ENCODE measurements at places on chromosomes 5 and 9.

DNA sequence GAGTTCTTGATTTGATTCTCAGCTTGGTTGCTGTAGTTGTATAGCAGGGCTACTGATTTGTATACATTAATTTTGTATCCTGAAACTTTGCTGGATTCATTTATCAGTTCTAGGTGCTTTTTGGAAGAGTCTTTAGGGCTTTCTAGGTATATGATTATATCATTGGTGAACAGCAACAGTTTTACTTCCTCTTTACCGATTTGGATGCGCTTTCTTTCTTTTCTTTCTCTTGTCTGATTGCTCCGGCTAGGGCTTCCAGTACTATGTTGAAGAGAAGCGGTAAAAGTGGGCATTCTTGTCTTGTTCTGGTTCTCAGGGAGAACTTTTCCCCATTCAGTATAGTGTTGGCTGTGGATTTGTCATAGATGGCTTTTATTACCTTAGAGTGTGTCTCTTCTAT is 158.9 kb downstream of the SAXO1 start:
- H3K27ac ChIP-seq = no peak overlapping the region
- DNase-seq = no peak
- no peaks in the 10 kb centered on the region for H3K27me3 ChIP-seq

DNA sequence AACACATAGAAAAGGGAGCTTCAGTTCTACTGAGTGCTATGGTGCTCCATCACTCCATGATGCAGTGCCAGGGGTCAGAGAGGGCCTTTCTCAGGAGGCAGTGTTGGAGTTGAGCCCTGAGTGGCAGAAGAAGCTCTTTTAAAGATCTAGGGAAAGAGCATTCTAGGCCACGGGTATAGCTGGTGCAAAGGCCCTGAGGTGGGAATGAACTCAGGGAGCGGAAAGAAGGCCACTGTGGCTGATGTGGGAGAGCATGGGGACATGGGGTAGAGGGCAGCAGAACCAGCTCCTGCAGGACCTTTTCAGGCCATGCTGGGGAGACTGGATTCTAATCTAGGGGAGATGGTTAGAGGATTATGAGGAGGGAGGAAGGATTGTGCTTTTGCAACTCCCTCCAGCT is 9.9 kb downstream of the PSD2 start:
- H3K4me1 ChIP-seq = no peaks in the 10 kb centered on the region
- no peaks in the 10 kb centered on the region for H3K36me3 ChIP-seq
- no peaks in the 10 kb centered on the region for H3K27me3 ChIP-seq
- H3K4me3 ChIP-seq = no peak overlapping the region
- no peak overlapping the region for H3K27ac ChIP-seq
- no peak for DNase-seq

DNA sequence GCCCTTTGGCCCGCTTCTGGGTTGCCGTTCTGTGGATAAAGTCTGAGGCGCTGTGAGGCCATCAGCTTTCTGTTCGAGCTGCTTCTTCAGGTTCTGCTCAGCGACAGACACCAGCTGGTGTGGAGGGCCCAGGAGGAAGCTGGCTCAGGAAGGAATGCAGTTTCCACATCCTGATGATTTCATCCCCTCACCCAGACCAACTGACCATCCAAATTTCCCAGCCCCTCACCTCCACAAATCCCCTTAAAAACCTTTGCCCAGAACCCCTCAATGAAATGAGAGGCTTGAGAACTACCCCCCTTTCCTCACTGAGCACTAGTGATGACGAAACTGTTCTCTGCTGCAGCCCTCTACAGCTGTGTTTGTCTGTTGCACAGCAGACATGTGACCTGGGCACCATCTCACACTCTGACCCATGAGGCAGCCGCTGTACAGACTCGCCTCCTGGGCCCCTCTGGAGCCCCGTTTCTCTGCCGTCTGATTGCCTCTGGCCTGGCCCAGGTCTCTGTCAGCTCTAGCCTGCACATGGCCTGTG is 45.4 kb downstream of the SPATA31C2 start:
- no peak for DNase-seq
- H3K4me3 ChIP-seq = no peak overlapping the region
- peak overlapping the region; percentile 31 for H3K27ac ChIP-seq
- no peaks in the 10 kb centered on the region for H3K27me3 ChIP-seq
- no peaks in the 10 kb centered on the region for H3K36me3 ChIP-seq
- no peaks in the 10 kb centered on the region for H3K4me1 ChIP-seq

- H3K27me3 ChIP-seq = no peaks in the 10 kb centered on the region
- no peak for DNase-seq
- H3K36me3 ChIP-seq = no peaks in the 10 kb centered on the region
- no peak overlapping the region for H3K4me3 ChIP-seq
- H3K4me1 ChIP-seq = peaks cover 24% of the 10 kb centered on the region
Measured at GRCh38 chr9:2264081-2264480, 248.9 kb downstream of the SMARCA2 start.

GRCh38 chr9:83219924-83220438 is 157.0 kb upstream of the RASEF start:
- H3K27me3 ChIP-seq = no peaks in the 10 kb centered on the region
- H3K4me1 ChIP-seq = no peaks in the 10 kb centered on the region
- no peak for DNase-seq
- H3K4me3 ChIP-seq = peak overlapping the region; percentile 36
- H3K36me3 ChIP-seq = no peaks in the 10 kb centered on the region
- peak overlapping the region; percentile 54 for H3K27ac ChIP-seq

DNA sequence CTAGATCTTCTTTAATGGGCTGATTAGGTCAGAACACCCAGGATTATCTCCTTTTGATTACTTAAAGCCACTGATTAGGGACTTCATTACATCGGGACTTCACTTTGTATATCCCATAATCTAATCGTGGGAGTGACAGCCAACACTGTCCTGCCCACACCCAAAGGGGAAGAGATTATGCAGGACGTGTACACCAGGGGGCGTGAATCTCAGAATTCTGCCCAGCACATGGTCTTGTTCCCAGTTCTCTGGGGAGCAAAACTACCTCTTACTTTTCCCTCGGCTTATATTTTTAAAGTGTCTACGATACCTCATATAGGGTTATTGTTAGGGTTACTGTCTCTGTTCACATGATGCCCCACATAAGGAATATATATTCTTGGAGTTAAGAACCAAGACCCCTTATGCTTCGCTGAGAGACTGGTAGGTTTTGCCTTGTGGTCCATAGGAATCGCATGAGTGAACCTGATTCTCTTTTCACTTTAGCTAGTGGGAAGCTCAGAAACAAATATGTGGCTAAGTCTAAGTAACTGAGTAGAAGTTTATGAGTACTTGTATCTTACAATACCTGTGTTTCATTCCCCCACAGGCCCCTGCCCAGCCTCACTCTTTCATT is 192.7 kb downstream of the GNA14 start:
- H3K27ac ChIP-seq = no peak overlapping the region
- DNase-seq = peak; percentile 18
- H3K36me3 ChIP-seq = no peaks in the 10 kb centered on the region
- no peaks in the 10 kb centered on the region for H3K27me3 ChIP-seq

DNA sequence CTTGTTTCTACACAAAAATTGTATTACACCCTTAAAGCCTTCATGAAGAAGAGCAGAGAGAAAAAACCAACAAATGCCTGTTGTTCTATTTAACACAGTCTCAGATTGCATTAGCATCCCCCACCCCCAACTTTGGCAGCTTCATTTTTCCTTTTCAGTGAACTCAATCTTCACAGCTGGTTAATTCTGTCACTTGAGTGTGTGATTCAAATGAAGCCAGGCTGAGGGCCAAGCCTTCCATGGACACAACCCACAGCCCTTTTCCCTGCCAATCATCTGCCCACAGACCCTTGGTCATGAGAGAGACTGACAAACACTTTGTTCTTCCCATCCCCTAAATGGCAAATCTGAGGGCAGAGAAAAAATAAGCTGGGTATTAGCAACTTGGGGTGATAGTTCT is 217.5 kb upstream of the NMUR2 start:
- H3K4me3 ChIP-seq = no peak overlapping the region
- no peaks in the 10 kb centered on the region for H3K27me3 ChIP-seq
- DNase-seq = no peak
- no peaks in the 10 kb centered on the region for H3K36me3 ChIP-seq

- H3K4me1 ChIP-seq = no peaks in the 10 kb centered on the region
- no peak overlapping the region for H3K27ac ChIP-seq
- no peaks in the 10 kb centered on the region for H3K36me3 ChIP-seq
Measured at GRCh38 chr5:60404171-60404570, 295.8 kb downstream of the DEPDC1B start.

- no peak overlapping the region for H3K27ac ChIP-seq
- peaks cover under 1% of the 10 kb centered on the region for H3K36me3 ChIP-seq
- no peaks in the 10 kb centered on the region for H3K27me3 ChIP-seq
- H3K4me1 ChIP-seq = no peaks in the 10 kb centered on the region
- no peak overlapping the region for H3K4me3 ChIP-seq
Measured at GRCh38 chr9:35859990-35860339, 10.2 kb downstream of the OR13J1 start.

DNA sequence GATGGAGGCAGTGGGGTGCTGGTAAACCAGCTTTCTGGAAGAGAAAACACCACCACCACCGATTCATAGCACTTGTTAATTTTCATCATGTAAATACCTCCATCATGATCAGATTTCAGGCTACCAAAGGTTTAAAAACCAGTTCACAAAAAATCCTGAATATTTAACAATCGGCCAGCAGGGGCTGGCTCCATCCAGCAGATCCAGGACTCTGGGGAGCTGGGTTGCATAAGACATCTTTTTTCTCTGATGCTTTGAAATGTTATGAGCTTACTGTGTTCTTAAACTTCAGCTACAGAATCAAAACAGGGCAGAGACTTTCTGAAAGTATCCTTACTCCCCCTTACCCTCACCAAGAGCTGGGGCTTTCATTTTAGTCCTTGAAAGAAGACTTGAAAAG is 14.6 kb upstream of the RNF183 start:
- peak; percentile 44 for DNase-seq
- peaks cover 76% of the 10 kb centered on the region for H3K36me3 ChIP-seq
- no peaks in the 10 kb centered on the region for H3K27me3 ChIP-seq
- H3K4me3 ChIP-seq = no peak overlapping the region
- no peaks in the 10 kb centered on the region for H3K4me1 ChIP-seq

DNA sequence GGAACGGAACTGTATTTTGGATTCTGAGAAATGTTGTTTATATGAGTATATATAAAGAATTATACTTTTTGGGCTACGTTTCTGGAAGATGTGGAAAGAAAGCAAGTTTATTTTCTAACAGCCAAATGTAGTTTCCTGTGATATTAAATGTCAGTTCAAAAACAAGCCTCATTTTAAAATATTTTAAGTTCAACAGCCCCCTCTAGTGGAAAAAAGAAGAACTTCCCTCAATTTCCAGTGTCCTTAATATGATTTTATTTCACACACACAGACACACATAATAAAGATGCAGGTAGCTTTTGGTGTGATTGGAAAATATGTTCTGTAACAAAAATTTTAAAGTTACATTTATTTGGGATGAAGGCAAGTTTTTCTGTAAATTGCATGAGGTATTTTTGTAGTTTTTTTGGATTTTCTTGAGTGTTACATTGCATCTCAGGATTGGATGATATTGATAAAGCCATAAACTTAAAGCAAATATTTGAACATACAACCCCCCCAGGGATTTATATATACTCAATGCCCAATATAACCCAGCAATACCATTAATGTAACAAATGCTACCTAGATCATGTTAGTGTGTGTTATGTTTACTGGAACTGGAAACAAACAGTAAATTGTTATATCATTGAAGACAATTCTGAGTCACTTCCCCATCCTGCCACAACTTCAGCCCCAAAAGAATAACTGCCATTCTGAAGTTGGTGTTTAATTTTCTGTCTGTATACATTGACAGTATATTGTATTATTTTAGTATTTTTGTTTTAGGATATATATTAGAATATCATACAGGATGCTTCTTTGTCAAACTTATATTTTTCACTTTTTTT is 54.0 kb downstream of the CCDC171 start:
- DNase-seq = no peak
- no peaks in the 10 kb centered on the region for H3K36me3 ChIP-seq
- no peak overlapping the region for H3K4me3 ChIP-seq
- no peak overlapping the region for H3K27ac ChIP-seq

DNA sequence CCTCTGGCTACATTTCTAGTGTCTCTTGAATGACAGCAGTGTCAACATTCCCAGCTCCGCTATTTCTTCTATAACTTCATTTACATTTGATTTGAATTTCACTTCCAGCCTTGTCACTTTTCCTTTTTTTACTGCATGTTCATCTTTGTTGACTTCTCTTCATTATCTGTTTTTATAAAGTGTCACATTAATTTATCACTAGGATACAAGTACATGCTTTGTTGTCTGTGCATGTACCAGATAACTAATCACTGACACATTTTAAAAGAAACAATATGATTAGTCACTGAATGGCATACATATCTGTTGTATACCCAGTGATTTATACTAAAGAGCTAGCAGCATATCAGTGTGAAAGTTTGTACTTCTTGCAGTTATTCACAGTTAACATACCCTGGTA is 29.1 kb downstream of the ARSK start:
- no peaks in the 10 kb centered on the region for H3K27me3 ChIP-seq
- no peaks in the 10 kb centered on the region for H3K36me3 ChIP-seq
- no peak overlapping the region for H3K27ac ChIP-seq
- H3K4me1 ChIP-seq = no peaks in the 10 kb centered on the region
- no peak for DNase-seq
- H3K4me3 ChIP-seq = no peak overlapping the region

DNA sequence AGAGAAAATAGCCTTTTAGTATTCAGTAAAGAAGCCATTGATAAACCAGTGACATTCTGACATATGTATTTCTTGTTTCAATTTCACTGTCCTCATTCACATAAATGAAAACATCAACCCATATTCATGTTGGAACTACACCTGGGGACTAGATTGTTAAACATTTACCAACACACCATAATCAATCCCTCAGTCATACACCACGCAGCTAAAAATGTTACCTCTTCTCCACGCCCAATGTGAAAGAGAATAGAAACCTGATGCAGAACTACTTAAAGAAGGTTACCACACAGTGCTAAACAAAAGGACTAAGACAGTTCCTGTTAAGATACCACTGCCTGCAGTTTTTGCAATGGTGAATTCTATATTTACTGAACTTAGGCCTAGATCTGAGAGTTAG is 518.9 kb downstream of the PRELID2 start:
- no peak overlapping the region for H3K27ac ChIP-seq
- H3K36me3 ChIP-seq = no peaks in the 10 kb centered on the region
- no peak overlapping the region for H3K4me3 ChIP-seq

- no peaks in the 10 kb centered on the region for H3K36me3 ChIP-seq
- DNase-seq = no peak
- H3K27me3 ChIP-seq = peaks cover 6% of the 10 kb centered on the region
- no peak overlapping the region for H3K27ac ChIP-seq
- peak overlapping the region; percentile 42 for H3K4me3 ChIP-seq
Measured at GRCh38 chr5:83472213-83472507, 616 bp downstream of the VCAN start.

- H3K4me3 ChIP-seq = no peak overlapping the region
- H3K36me3 ChIP-seq = no peaks in the 10 kb centered on the region
- H3K27ac ChIP-seq = no peak overlapping the region
- DNase-seq = no peak
Measured at GRCh38 chr5:1000329-1000728, 8.3 kb upstream of the NKD2 start.

GRCh38 chr5:55533521-55534435 is 986 bp downstream of the PLPP1 start:
- H3K36me3 ChIP-seq = no peaks in the 10 kb centered on the region
- H3K27me3 ChIP-seq = no peaks in the 10 kb centered on the region
- peak overlapping the region; percentile 92 for H3K4me3 ChIP-seq
- H3K4me1 ChIP-seq = peaks cover 44% of the 10 kb centered on the region

GRCh38 chr5:38579105-38579504 is 22.7 kb upstream of the LIFR start:
- H3K36me3 ChIP-seq = no peaks in the 10 kb centered on the region
- no peak overlapping the region for H3K4me3 ChIP-seq
- no peaks in the 10 kb centered on the region for H3K4me1 ChIP-seq
- DNase-seq = no peak
